ENCODE measurements at places on chromosomes 6 and 20. TPM values are rescaled to one million over a fixed set of nuclear protein-coding genes. Genes with fewer than 3 reads are reported as not detected.

Gene FAM83C
- 0.10 TPM for total RNA-seq

Gene TRIM10
- not detected for total RNA-seq

Gene ABHD16B
- not detected for total RNA-seq

Gene APOBEC2
- total RNA-seq: 7.0 TPM

Gene DDX43
- total RNA-seq: not detected

Gene DHX35
- total RNA-seq: 29.3 TPM

Data from SJCRH30 (cell line).